ENCODE measurements at places on chromosomes 3 and 15. TPM values are rescaled to one million over a fixed set of nuclear protein-coding genes. Genes with fewer than 3 reads are reported as not detected.
A peak's percentile ranks its signal among the peaks of the same experiment; 100 is the strongest.

DNA sequence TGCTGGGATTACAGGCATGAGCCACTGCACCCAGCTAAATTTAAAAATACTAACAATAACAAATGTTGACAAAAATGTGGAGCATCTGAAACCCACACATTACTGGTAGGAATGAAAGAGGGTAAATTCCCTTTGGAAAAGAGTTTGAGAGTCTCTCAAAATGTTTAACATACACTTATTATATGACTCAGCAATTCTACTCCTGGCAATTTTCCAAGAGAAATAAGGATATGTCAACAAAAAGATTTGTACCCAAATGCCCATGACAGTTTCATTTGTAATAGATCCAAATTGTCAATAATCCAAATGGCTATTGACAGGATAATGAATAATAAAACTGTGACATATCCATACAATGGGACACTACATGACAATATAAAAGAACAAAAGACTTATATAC lies 9.0 kb downstream of the HCLS1 start:
- no peak for DNase-seq

- DNase-seq, result no peak
Measured at GRCh38 chr3:157310329-157311052, 126.2 kb upstream of the PTX3 start.

Gene RLBP1
- total RNA-seq, result not detected

DNA sequence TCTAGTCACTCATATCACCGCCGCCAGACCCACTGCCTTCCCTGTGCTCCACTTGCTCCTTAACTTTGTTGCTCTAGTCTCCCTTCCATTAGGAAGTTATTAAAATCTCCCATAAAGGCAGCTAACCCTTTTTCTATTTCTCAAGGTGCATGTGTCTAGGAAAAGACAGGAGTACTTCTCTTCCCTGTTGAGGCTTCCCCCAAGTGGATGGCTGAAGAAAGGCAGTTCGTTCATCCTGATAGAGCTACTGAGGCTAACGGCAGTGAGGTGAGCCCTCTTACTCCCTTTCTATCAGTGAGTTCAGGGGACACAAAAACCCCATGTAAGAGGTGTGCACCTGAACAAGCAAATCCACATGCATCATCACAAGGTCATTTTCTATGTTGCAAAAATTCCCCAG lies 397.8 kb downstream of the IGSF11 start:
- DNase-seq, result no peak

DNA sequence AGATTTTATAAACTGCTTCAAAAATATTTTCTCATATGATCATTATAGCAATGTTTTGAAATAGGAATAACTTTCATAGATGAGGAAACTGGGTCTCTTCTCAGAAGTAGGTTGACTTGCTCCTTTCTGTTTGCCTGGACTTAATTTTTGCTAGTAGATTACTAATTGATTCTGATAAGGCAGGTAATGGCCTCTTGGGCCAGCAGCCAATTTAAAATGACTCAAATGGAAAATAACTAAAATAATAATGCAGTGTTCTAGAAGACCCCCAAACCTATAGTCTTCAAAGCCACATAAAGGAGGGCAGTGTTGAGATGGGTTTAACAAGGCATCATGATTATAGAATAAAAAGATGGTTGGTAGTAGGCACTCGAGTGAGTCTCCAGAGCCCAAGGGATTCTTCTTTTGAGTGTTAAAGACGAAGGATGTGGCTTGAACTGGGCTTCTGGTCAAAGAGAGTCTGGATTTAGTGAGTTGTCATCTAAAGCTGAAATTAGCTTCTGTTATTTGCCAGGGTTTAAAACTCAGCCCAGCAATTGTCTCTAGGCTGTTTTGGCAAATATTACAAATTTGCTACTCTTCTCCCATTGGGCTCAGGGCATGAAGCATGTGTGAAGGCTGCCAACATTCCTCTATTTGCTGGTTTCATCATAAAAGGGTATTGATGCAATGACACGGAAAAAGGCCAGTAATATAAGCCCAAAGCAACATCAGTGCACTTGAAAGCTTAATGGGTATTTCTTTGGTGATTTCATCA lies 297.1 kb upstream of the MEIS2 start:
- no peak for DNase-seq

DNA sequence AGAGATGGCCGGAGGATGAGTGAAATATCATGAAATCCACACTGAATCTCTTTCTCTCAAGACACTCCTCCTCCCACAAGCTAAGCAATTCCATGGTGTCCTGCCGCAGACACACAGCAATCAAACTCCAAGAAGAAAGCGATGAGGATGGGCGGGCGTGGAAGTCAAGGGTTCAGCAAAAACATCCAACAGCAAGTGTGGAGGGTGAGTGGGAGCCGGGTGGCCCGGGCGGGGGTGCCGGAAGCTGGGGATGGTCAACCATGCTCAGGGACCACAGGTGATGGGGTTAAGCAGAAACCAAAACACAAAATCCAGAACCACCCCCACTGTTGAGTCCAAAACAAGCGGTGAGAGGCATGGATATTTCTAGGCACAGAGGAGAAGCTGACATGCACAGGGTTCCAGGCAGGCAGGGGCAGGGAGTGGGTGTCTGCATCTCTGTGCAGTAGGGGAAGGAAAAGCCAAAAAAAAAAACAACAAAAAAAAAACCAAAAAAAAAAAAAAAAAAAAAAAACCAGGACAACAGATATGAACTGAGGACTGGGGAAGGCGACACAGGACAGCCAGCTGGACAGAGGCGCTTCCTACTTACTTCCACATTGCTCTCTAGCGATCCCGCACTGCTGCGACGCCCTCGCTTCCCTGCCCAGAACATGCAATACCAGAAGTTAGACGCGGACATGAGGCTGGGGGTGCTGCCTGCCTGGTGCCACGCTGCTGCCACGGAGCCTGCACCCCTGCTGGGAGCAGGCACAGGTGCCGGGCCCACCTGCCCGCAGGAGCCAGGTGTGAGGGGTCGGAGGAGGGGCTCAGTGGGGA lies 61.0 kb upstream of the RPL32 start:
- peak; percentile 40 for DNase-seq
